Right lung (tissue), 10 donors: ENCODE measurements at places on chromosomes 16 and 17. TPM values are rescaled to one million over a fixed set of nuclear protein-coding genes. Genes with fewer than 3 reads are reported as not detected.

- no peak for DNase-seq
These were observed 9.2 kb upstream of the CES4A start for GRCh38 chr16:66979011-66979717.

- no peak for DNase-seq
These were observed 10.9 kb downstream of the RARA start for GRCh38 chr17:40319651-40320540.

DNA sequence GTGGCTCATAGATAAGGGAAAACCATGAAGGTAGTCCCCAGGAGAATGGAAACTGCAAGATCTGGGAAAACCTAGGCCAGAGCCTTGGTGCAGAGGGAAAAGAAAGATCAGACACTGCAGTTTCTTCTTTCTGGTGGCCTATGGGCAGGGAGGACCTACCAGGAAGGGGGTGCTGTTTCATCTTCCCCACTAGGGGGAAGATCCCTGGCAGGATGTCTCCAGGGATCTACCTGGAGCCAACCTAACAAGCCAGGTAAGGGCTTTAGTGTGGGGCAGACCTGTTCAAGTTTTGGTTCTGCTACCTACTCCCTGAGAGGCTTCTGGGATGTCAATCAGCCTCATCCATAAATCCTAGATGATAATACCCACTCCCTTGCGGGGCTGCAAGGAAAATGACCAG, 21.4 kb downstream of the TOM1L2 start:
- no peak for DNase-seq

- DNase-seq, result no peak
These were observed 30.3 kb downstream of the AKAP1 start for GRCh38 chr17:57115377-57115776.

DNA sequence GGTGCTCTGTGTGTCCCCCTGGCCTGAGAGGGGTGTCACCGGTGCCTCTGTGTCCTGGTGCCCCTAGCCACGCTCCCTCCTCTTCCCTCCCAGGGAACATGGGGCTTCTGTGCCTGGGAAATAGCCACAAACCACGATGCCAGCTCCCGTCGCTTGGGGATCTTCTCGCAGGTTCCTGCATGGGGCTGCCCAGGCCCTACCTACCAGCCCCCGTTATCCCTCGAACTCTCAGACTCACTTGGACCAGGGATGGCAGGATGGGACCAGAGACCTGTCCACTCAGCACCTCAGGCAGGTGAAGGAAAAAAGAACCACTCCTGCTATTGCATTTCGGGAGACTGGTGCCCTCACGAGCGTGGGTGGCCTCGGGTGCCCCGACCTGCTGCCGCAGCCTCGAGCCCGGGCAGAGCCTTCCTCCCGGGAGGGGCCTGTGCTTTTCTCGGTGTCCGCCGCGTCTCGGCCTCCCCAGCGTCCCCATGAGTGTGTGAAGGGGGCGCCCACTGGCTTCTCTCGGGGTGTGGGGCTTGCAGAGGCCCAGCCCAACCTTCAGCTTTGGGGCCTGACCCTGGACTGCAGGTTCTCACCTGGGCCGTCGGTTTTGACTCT, 41.0 kb upstream of the GNG13 start:
- no peak for DNase-seq

Gene OSGIN1
- 0.95 TPM for polyA plus RNA-seq

Gene SPIRE2
- 10.3 TPM for polyA plus RNA-seq

Gene SLC16A6
- polyA plus RNA-seq, result 0.78 TPM
